ENCODE measurements at places on chromosomes 3 and 15.

GRCh38 chr15:75347222-75348033 lies 589 bp downstream of the NEIL1 start:
- no peak for DNase-seq

- no peak for DNase-seq
Observed at GRCh38 chr15:55170361-55170760, 26.4 kb downstream of the RSL24D1 start.

DNA sequence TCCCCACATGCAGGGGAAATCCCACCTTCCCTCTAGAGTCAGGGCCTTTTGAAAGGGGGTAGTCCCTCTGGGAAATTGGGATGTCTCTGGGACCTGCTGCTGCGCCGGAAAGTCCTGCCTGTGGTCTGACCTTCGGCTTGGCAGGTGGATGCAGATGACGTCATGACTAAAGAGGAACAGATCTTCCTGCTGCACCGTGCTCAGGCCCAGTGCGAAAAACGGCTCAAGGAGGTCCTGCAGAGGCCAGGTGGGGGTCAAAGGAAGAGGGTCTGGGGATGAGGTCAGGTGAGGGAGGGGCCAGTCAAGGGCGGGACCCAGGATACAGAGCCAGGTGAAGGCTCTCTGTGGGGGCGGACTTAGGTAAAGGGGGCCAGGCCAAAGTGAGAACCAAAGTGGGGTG lies 16.2 kb downstream of the PTH1R start:
- DNase-seq, result no peak

GRCh38 chr15:69652293-69652692 lies 199.7 kb downstream of the RPLP1 start:
- no peak for DNase-seq

DNA sequence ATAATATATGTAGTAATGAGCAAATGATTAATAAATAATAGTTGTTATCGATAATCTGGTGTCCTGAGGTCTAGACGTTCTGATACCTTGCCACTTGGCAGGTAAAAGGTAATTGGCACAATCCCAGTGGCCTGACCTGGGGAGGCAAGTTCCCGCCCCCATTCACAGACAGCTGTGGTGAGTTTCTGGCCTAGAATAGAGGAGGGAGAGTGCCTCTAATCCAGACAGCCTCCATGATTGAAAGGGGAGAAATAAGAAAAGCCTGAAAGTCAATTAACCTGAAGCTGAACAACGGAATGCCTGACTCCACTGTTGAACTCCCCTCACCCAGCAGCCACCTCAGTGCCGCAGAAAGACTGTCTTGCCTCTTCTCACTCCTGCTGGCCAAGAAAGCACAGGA lies 38.1 kb upstream of the SV2B start:
- DNase-seq, result no peak

DNA sequence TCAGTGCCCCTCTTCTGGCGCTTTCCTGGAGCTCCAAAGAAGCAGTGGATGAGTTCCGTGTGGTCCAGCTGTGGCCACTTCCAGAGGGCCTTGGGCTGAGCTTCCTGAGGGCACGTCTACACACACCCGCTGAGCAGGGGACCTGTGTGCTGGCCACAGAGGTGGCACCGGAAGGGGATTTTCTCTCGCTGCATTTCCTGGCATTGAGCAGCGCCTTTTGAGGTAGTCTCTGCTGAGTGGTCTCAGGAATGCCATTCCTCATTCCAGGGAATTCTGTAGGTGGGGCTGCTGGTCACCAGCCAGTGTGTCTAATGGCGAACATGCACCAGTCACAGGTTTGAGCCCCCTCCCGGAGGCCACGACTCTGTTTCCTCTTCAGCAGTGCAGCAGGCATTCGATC lies 48.1 kb downstream of the AMOTL2 start:
- no peak for DNase-seq

DNA sequence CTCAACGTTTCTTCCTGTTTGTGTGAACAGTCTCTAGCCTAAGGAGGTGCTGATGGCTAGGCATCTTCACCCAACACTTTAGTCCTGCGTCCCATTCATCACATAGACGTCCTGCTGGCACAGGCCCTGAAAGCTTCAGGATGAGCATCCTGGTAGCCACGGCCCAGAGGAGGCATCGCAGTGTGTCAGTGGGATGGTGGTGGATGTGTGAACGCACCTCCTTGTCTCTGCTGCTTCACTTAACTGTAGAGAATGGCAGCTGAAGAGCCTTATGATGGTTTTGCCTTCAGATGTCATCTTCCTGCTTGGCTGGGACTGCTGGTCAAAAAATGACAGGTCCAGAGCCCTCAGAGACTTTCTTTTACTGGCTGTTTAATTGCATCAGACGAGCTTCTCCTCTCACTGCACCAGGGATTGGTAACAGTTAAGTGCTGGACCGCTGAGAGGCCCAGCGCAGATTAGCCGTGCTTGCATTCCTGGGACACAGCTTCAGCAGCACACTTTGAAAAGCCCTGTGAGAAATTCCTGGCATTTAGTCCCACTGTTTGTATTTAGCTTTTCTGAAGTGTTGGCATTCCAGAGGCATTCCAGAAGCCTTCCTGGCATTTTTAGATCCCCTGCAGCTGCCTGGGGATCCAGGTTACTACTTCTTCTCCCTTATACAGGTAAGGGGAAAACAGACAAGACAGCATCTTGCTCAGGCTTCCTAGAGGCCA lies 132.4 kb upstream of the PLXNA1 start:
- peak; percentile 58 for DNase-seq

DNA sequence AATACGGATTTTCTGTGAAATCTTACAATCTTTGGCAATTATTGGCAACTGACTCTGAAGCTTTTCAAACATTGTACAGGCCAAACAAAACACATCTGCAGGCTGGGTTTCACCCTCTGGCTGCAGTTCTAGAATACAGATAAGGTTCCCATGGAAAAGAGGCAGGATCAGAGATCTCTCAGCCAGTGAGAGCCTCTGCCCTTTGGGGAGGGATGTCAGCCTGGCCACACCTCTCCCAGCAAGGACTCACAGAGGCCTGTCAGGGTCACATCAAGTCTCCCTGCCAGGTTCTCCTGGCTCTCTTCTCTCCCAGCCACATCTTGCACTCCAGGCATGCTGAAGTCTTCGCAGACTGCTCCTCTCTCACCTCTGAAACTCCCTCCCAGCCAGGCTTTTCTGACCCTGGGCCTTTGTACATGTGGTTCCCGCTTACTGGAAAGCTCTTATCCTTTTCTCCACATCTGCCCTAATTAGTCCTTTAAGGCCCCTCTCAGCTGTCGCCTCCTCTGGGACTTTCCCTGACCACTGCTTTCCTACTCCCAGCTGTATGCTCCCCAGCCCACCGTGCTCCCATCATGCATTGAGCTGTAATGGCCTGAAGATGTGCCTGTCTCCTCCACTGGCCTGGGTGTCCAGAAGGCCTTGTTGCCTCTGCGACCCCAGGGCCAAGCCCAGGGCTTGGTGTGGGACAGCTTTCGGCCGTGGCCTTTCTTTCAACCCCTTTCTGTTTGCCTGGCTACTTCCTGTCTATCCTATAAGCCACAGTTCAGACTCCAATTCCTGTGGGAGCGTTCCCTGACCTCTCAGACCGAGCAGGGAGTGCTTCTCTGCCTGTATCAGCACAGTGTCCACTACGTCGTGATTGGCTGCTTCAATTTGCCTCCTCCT lies 4.3 kb downstream of the RBP1 start:
- DNase-seq, result no peak

DNA sequence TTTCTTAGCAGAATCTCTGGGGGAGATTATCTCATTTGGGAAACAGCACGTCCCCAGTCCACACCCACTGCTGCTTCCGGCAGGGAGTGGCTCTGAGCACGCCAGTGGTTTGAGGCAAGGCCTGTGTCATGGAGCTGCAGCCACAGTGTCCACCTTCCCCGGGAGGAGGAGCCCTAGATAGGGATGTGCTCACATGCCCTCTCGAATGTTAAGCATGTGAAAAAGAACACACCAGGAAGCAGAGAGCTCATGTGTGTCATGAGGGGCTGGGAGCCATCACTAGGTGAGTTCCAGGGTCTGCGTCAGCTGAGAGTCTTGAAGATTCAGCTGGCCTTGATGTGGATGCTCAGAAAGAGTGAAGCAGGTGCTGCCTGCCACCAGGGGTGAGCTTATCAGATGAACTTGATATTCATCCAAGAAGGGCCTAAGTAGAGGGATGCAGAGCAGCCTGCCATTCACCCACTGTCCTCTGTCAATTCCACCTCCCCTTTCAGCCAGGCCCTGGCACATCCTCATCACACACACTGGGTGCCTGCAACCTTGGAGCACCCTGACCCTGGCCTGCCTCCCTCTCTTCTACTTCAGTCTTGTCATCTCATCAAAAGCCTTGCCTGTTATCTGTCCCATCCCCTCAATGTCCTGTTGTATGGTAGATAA lies 16.3 kb downstream of the ITGA11 start:
- no peak for DNase-seq

GRCh38 chr3:151477591-151478334 lies 16.9 kb upstream of the IGSF10 start:
- no peak for DNase-seq

DNA sequence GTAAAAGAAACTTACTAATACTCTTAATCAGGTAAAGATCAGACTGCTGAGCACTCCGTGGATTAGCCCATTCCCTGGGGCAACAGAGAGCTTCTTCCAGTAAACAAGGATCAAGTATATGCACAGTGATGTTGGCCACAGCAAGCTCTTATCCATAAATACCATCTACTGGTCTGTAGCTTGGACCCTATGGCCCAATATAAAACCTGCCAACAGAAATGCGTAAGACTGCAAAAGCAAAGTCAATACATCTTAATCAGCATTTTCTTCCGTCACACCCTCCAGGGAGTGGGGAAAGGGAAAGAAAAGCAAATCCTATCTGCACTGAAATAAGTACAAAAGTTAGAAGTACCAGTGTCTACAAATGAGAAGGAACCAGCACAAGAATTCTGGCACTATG lies 1082.1 kb downstream of the ZPLD1 start:
- no peak for DNase-seq

- no peak for DNase-seq
Observed at GRCh38 chr3:18424729-18425640, at the start of gene SATB1. SATB1 (minus strand) TSS chr3:18425339; CDS start chr3:18420967, 4,372 bp downstream.

DNA sequence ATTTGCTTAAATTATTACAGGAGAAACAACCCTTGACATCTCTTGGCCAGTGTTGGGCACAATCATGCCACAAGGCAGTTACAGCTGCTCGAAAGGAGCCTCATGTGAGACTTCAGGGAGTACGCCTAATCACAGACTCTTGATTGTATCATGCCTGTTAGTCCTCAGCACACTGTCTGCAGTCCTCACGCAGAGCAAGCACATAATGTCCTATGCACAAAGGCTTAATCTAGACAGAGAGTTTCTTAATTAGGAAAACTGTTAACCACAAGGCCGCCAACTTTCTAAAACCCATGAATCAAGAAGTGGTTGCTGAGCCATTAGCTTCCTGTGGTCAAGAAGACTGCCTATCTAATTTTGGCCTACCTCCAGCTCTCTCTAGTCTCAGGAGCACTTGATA lies 172.0 kb downstream of the UNC13C start:
- DNase-seq, result no peak

- DNase-seq, result no peak
Observed at GRCh38 chr3:46979958-46980497, 562 bp downstream of the NBEAL2 start.

DNA sequence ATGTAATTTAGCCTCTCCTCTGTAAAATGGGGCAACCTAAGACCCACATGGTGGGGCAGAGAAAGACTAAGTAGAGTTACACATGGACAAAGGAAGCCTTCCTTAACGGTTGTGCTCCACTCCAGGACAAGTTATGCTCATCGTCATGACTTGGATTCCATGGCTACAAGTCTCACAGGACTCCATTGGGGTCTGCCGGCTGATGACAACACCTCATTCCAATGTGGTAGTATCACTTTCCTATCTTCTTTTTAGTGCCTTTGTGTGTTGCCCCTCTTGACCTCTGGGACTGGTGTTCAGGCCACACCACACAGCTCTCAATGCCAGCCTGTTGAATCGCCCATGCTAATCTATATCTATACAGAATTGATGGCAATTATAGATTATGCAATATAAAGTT lies 181.3 kb upstream of the WNT5A start:
- DNase-seq, result no peak

- no peak for DNase-seq
Observed at GRCh38 chr3:58622892-58623291, 43.7 kb downstream of the FAM3D start.

GRCh38 chr3:18652781-18653180 lies 227.6 kb upstream of the SATB1 start:
- no peak for DNase-seq

GRCh38 chr15:71355268-71355667 lies 240.0 kb downstream of the THSD4 start:
- no peak for DNase-seq

- no peak for DNase-seq
Observed at GRCh38 chr3:56747150-56747549, 54.6 kb downstream of the ARHGEF3 start.

GRCh38 chr15:75161106-75161916 lies 40.4 kb upstream of the C15orf39 start:
- DNase-seq, result no peak

DNA sequence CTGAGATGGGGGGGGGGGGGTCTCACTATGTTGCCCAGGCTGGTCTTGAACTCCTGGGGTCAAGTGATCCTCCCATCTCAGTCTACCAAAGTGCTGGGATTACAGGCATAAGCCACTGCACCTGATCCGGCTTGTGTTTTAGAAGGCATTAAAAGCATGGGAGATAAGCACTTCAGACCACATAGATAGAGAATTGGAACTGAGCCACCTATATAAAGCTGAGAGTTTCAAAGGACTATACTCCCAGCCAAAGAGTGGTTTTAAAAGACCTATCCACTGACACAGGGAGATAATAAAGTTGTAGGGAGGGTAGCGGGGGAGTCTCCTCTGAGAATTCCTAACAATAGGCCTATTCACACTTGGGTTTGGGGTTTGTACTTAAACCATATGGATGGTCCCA lies 34.8 kb downstream of the DENND4A start:
- DNase-seq, result no peak

- DNase-seq, result no peak
Observed at GRCh38 chr3:157807280-157807679, 298.9 kb downstream of the SHOX2 start.

- DNase-seq, result no peak
Observed at GRCh38 chr3:127960421-127960965, 45.5 kb downstream of the KBTBD12 start.

GRCh38 chr3:132713977-132714727 lies 8.1 kb downstream of the NPHP3 start:
- no peak for DNase-seq

DNA sequence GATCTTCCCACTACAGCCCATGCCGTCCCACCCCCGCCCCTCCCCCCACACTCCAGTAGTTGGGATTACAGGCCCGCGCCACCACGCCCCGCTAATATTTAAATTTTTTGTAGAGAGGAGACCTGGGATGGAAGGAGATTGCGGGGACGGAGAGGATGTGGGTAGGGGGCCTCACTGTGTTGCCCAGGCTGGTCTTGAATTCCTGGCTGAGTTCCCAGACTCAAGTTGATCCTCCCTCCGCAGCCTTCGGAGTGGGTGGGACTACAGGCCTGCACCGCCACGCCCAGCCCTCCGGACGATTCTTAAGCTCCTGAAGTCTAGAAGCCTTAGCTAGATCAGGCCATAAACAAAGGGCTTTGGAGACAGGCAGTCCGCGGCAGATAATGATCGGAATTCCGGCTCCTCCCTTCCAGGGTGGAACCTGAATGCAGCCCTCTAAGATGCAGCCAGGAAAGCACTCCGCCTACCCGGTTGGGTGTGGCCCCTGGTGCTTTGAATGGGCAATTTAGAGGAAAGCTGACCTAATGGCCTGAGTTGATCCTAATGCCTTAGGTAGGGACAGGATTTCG lies at the start of gene DPPA2:
DPPA2 (minus strand) TSS at position 356 of the 569 bp plus-strand sequence. CDS start 1,975 bp downstream, outside the sequence.
- no peak for DNase-seq

All from amniotic stem cell (primary cell).